Epithelial cell of proximal tubule (primary cell): ENCODE measurements at places on chromosomes 2 and 18. TPM values are rescaled to one million over a fixed set of nuclear protein-coding genes. Genes with fewer than 3 reads are reported as not detected.

GRCh38 chr2:99933894-99934650, 208.3 kb downstream of the AFF3 start:
- no peak for DNase-seq

GRCh38 chr2:16226943-16227664, 286.8 kb downstream of the MYCN start:
- DNase-seq, result no peak

DNA sequence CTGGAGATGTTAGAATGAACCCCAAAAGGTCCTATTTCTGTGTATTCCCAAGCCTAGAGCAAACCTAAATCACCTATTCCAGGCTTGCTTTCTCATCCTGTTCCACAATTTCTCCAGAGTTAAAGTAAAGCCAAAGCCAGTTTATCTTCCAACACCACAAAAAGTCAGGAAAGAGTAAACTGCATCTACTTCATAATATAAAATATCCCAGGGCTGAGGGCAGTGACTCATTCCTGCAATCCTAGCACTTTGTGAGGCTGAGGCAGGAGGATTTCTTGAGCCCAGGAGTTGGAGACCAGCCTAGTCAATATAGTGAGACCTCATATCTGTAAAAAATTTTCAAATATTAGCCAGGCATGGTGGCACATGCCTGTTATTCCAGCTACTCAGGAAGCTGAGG, 241.4 kb downstream of the CDH20 start:
- DNase-seq, result no peak

DNA sequence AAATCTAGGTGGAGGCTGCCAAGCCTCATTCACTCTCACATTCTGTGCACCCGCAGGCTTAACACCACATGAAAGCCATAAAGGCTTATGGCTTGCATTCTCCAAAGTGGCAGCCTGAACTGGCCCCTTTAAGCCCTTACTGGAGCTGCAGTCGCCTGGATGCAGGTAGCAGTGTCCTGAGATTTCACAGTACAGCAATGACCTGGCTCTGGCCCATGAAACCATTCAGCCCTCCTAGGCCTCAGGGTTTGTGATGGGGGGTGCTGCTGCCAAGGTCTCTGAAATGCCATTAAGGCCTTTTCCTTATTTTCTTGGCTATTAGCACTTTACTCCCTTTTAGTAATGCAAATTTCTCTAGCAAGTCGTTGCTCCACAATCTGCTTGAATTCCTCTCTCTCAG, 48.6 kb downstream of the RNMT start:
- DNase-seq, result no peak

DNA sequence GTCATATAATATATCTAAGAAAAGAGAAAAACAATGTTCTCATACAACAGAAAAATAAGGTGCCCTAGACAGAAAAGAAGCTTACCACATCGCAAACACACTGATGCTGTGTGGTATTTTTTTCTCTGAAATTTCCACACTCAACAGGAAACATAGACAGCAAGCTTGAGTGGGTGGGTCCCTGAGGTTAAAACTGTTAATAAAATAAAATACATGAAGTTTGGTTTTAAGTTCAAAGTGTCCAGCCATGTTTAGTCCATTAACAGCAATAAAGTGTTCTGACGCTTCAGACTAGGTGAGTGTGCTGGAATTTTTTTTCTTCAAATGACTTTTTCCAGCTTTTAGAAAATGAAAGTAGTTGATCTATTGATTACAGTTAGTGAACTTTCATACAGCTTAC, 83.3 kb upstream of the EPB41L5 start:
- DNase-seq, result no peak

DNA sequence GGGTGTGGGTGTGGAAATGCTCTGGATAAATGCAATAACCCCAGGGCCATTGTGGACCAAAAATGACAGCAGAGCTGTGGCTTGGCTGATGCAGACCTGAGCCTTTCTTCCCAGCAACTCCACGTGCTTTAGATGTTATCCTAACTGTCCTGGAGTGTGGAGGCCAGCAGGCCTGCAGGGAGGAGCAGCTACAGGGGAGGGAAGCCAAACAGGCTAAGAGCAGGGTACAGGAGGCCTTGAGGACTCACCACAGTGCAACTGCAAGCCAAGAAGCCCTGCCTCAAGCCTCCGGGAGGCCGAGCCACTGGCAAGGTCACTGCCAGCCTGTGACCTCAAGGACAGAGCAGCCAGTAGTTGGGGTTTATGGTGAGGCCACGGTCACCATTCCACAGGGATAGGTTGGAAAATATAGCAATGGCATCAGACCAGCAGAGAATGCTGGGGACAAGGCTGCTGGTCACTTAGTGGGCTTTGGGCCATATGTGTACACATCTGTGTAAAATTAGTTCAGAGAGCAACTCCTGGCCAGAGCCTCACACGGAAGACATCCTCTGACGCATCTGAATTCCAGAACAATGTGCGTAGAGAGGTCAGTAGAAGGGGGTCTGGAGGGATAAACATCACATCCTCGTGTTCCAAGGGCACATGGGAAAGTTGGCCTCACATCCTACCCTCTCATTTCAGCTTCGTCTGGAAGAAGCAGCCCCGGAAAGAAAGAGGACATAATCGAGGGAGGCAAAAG, 76.2 kb upstream of the UPP2 start:
- DNase-seq, result no peak

DNA sequence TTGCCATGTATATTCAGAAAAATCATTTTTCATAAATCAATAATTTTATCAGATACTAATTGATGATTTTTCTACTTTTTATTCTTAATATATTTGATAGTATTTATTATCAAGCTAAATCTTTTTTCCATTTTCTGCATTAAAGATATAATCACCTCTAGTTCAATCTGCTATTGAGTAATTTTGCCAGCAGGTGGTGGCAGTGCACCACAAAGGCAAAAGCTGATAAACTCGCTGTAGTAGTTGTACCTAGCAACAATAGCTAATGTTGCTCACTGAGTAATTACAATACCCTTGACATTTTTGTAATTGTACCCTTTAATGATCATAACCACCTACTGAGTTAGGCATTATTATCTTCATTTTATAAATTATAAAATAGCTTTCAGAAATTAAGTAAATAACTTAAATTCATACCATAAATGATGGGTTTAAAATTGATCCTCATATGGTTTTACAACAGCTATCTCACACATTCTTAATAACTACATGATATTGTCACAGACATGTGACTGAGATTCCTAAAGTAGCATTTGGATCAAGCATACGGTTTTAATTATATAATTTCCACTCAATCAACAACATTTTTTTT, 52.0 kb upstream of the CALCRL start:
- DNase-seq, result peak; percentile 15

DNA sequence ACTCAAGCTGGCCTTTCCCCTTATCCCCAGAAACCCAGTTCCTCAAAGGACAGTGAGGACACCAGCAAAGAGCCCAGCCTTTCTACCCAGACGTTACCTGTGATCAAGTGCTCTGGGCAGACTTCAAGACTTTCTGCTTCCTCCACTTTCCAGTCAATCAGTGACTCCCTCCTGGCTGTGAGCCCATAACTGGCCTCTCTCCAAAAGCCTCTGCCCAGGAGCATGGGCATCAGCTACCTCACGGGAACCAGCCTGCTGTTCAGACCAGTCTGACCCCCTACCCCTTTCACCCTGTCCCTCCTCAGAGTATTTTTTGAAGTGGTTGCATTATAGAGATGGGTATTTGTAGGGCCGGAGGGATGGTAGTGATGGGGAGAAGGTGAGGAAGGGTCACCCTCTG, 27.7 kb upstream of the CYP27A1 start:
- no peak for DNase-seq

- no peak for DNase-seq
Measured at GRCh38 chr2:60806988-60807681, 51.1 kb downstream of the PAPOLG start.

DNA sequence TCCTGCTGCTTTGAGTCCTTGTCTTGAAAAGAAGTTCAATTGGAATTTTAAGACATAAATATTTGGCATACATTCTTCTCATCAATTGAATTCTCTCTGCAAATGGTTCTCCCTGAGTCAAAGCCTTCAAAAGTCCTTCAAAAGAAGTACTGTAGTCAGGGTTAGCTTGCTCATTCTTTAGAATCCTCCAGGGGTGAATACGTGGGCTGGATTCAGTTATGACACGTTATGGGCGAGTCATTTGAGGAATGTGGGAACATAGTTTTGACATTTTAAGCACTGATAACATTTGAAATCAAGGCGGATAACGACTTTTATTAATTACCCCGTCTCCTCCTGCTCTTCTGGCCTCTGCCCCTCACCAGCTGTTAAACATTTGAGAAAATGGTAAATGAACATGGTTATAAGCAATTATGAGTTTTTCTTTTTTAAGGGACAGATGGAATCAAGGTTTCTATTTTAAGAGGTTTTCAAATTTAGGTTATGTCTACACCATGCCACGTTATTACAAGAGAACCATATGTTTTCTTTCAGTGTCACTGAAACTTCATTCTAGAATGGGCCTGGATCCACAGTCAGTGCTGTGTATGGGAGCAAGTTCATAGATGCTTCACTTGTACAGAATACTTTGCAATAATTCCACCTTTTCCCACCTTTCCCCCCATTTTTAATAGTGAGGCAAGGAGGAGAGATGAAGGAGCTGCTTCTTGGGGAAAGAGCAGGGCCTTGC, 273.1 kb downstream of the TSN start:
- no peak for DNase-seq

DNA sequence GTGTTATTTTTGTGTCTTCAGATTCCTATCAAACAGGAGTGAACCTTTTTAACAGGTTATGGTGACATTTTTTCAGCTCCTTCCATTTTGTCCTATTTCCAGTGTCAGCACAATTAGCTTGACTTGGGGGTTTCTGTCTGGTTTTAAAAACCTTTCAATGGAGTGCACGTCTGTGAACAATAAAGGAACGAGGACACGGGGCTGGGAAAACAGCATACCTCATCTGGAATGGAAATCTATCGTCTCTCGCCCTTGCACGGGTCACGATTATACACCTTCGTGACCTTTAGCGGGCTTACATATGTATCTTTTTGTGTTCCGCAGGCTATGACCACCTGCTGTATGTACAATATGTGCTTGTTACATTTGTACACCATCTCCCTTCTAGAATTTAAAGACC, 2.3 kb upstream of the ZNF532 start:
- DNase-seq, result no peak

DNA sequence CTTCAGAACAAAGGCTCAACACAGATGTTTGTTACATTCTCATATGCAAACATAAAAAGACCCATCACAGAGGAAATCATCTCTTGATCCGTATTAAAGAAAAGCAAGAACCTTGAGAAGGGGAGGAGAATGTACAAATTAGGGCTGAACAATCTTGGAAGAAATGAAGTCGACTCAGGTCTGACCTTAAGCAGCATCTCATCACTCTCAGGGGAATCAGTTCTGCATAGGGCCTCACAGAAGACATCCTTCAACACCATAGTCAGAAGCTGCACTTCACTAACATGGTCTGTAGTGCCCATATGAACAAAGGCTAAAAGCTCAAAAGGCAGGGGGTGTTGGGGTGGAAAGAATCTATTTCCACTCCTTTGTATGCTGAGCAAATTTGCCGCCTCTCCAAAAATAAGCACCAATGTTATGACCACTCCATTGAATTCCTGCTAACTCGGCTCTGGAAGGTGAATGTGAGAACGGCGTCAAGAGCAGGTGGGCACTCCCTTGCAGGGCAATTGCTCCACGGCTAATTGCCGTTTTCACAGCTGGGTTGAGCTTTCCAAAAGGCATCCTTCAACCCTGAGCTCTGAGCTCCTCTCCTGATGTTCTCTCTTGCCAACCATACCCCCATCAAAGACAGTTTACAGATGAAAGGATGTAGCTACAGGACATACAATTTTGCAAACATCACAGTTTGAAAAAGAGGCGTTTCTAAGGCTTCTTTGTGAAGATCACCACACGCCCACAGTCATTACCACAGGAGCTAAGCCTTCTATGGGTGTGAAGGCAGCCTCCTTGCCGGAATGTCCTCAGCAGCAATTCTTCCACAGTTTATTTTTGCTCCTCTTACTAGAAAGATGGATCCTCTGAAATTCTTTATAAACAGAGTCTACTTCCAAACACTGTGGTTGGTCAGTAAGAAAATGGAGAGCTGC, 10.0 kb downstream of the KLF7 start:
- no peak for DNase-seq

DNA sequence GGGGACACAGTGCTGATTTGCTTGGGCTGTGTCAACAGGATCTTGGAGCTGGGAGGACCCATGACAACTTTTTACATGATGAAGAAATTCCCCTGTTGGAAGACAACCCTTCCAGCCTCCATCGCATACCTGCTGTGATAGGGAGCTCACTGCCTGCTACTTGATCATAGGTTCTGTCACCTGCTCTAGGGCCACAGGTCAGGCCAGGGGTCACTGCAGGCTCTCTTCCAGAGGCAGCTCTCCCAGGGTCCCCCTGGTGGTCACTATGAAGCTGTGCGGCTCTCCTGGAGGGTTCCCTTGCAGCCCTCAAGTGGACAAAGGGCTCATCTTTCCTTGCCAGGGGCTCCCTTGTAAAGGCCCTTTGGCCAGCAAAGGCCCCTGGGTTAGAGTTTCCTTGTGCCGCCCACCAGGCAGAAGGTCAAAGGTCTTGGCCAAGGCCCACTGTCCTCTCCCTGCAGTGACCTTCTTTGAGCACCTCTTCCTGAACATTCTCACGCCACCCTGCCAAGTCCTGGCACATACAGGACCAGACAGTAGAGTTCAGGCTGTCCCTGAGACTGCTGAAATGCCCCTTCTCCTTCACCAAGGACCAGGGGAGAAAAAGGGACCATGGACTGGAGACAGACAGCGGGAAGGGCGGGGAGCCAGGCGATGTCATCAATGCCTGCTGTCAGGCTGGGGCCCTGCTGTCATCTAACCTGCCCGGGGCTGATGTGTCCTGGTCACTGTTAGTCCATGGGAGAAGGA, 345.1 kb downstream of the DYSF start:
- no peak for DNase-seq

DNA sequence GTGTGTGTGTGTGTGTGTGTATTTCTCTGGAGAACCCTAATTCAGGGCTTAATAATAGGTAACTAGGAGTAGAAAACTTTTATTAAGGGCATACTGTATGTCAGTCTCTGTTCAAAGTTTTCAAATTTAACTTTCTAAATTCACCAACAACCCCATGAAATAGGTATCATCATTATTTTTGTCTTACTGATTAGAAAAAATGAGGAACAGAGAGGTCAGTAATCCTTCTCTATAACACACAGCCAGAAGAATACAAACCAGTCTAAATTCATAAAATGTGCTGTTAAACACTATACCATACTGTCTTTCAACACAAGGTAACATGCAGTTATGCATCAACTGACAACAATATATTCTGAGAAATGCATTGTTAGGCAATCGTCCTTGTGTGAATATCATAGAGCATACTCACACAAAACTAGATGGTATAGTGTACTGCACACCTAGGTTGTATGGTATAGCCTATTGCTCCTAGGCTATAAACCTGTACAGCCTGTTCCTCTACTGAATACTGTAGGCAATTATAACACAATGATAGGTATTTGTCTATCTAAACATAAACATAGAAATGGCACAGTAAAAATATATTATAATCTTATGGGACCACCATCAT, 143.1 kb downstream of the PTH2R start:
- no peak for DNase-seq

The TYW5 gene
- total RNA-seq, result 6.0 and 7.3 TPM in 2 replicates

The PLEKHH2 gene
- 2.7 and 4.2 TPM in 2 replicates for total RNA-seq

The CD302 gene
- 1.7 and 2.0 TPM in 2 replicates for total RNA-seq

The MEIS1 gene
- 0.23 and 3.5 TPM in 2 replicates for total RNA-seq

The STAM2 gene
- 18.7 and 20.9 TPM in 2 replicates for total RNA-seq
